ENCODE measurements at places on chromosomes 1 and 21. TPM values are rescaled to one million over a fixed set of nuclear protein-coding genes. Genes with fewer than 3 reads are reported as not detected.
A peak's percentile ranks its signal among the peaks of the same experiment; 100 is the strongest.

DNA sequence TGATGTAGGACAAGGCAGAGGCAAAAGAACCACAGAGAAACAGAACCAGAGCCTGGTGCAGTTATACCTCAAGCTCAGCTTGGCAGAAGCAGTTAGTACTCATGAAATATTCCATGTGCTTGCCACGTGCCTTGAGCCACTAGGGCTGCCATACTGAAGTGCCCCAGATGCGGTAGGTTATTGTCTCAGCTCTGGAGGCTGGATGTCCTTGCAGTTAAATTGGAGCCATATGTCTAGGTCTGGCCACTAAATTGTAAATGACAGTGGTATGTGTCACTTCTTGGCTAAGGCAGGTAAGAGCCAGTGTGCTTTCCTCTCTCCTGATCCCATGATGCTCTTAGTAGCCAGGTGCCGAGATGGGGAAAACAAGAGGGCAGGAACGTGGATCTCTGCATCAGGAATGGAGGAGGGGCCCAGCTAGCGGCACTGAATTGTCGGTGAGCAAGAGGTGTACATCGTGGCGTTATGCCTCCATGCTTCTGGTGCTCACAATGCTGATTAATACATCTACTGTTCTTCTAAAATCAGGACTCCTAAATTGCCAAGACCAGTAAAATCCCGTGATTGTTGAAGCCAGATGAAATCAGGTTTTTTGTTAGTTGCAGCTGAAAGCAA lies 73.5 kb downstream of the PSMG1 start:
- H3K27me3 ChIP-seq, result peaks cover 2% of the 10 kb centered on the region
- no peak overlapping the region for H3K27ac ChIP-seq
- no peak for DNase-seq
- peaks cover 6% of the 10 kb centered on the region for H3K4me1 ChIP-seq
- H3K4me3 ChIP-seq, result no peak overlapping the region

- no peak for DNase-seq
- no peak overlapping the region for H3K27ac ChIP-seq
- no peaks in the 10 kb centered on the region for H3K36me3 ChIP-seq
Measured at GRCh38 chr1:47680815-47681475, 243.1 kb downstream of the FOXD2 start.

DNA sequence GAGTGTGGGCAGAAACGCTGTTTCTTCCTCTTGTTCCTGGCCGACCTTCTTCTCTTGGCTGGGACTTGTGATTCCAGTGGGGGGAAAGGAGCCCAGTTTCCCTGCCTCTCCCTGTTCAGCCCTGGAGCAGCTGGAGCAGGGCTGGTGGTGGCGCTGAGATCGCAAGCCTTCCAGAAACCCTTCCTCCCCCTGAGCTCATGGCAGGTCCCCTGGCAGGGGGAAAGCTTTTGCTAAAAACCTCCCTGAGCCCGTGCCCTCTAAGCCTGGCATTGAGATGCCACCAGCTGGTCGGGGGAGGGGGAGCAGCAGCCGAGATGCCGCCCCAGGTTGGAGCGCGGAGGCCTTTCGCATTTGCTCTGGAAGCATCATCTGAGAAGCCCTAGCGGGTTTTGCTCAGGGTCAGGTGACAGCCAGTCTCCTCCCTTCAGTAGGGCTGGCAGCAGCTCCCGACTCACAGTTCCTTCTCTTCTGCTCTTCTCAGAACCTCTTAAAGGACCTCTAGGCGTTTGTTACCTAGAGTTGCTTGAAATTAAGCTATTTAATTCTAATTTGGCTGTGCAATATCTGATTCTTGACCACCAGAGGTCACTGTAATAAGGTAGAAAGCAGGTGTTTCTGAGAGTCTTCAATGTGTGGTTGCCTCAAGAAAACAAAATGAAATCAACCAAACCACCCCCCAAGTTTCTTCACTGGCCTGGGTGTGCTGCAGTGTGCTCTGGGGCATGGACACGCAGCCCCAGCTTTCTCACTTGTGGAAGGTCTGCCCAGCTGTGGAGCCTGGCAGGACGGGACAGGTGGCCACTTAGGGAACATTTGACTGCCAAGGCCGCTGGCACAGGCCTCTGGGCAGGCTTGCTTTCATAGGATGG lies 257.3 kb downstream of the CAMTA1 start:
- DNase-seq, result no peak
- H3K27ac ChIP-seq, result no peak overlapping the region
- no peaks in the 10 kb centered on the region for H3K4me1 ChIP-seq
- no peaks in the 10 kb centered on the region for H3K27me3 ChIP-seq
- no peaks in the 10 kb centered on the region for H3K36me3 ChIP-seq

- H3K4me1 ChIP-seq, result peaks cover 25% of the 10 kb centered on the region
- peaks cover 3% of the 10 kb centered on the region for H3K27me3 ChIP-seq
- H3K36me3 ChIP-seq, result no peaks in the 10 kb centered on the region
- H3K4me3 ChIP-seq, result no peak overlapping the region
- DNase-seq, result no peak
Measured at GRCh38 chr1:64107118-64107519, 96.3 kb upstream of the UBE2U start.

DNA sequence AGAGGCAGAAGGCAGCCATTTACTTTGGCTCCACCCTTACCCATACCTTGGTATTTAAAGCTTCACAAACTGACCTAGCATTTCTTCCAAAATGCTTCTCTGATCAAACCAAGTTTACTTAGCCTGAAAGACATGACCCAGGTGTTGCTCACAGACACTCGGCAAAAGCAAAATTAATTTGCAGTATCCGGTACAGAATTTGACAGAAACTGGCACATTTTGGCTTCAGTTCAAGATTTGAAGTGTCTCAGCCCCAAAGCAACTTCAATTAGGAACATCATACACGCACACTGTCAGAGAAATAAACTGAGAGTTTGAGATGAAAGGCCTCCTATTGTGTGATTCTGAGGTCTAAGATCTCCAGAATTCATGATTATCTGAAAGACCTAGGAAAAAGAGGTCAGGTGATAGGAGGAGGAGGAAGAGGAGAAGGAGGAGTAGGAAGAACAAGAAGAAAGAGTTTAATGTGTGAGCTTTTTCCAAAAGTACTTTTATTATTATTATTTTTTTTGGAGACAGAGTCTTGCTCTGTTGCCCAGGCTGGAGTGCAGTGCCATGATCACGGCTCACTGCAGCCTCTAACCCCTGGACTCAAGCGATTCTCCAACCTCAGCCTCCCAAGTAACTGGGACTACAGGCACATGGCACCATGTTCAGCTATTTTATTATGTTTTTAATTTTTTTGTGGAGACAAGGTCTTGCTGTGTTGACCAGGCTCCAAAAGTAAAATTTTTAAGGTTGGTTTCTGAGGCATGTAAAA lies 143.6 kb downstream of the SLC45A1 start:
- H3K4me1 ChIP-seq, result peaks cover 78% of the 10 kb centered on the region
- H3K27me3 ChIP-seq, result peaks cover 4% of the 10 kb centered on the region
- DNase-seq, result no peak
- peak overlapping the region; percentile 92 for H3K27ac ChIP-seq
- no peak overlapping the region for H3K4me3 ChIP-seq

DNA sequence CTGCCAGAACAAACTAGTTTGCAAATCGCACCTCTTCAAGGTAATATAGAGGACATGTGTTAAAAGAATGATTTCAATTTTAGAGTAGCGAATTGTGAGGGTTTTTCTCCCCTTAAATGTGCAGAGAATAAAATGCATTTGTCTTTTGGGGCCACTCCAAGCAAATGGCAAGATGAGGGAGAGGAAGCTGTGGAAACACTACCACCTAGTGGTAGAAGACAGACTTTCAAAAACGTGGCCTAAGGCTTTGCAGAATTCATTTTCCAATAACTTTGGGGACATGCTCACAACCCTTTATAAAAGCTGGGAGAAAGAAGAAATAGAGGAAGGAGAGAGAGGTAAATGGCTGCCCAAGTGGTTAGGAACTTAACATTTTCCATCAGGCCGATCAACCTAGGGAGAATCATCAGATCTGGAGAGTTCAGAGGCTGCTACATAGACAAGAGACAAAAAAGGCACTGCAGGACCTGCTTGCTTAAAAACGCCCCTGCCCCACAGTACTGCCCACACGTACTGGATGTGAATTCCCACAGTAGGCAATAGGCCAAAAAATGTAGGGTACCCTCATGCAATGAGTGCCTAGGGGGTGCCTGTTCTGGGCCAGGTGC lies 15.7 kb upstream of the RCAN1 start:
- H3K27ac ChIP-seq, result no peak overlapping the region
- H3K27me3 ChIP-seq, result no peaks in the 10 kb centered on the region
- H3K4me3 ChIP-seq, result no peak overlapping the region
- peak; percentile 39 for DNase-seq
- no peaks in the 10 kb centered on the region for H3K4me1 ChIP-seq

DNA sequence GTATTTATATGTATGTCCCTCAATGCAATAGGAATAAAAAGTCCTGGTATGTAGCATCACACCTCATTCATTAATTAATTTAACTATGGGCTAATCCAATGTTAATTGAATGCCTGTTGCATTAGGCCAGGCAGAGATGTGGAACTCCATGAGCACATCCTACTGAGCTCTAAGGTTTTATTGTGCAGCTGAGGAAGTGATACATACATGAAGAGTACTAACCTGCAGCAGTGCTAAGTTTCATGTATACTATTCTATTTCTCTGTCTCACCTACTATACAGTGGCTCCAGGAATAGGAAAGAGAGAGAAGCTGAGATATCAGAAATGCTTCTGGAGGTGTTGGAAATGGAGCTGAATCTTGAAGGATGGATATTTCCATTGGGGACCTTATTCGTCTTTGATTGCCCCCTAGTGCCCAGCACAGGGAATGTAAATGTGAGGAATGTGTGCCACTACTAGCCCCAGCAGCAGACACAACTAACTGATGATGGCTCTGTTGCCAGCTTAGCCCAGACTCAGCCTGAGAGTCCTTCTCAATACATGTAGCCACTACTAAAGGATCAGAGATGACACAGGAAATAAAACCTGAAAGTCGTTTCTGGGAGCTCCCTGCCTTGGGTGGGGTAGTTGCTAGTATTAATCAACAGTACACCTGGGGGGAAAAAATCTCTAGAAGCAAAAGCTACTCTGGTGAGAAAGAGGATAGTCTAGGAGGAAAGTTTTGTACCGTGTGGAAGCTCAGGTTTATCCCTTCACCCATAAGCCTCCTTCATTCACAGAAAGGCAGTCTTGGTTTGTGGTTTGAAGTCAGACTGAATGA lies 173.3 kb upstream of the FOXD3 start:
- H3K27me3 ChIP-seq, result no peaks in the 10 kb centered on the region
- H3K4me3 ChIP-seq, result no peak overlapping the region
- H3K36me3 ChIP-seq, result no peaks in the 10 kb centered on the region
- DNase-seq, result peak; percentile 48

- H3K4me3 ChIP-seq, result peak within 1 kb of the TSS; percentile 97
- peak within 1 kb of the TSS; percentile 36 for H3K27ac ChIP-seq
- H3K27me3 ChIP-seq, result peaks cover 17% of the 10 kb centered on the region
- peaks cover 40% of the 10 kb centered on the region for H3K4me1 ChIP-seq
Measured at GRCh38 chr21:43775795-43776430, at the start of gene CSTB. Gene CSTB, minus strand, starts transcription at chr21:43776308. Its CDS starts 39 bp downstream, at chr21:43776269.

DNA sequence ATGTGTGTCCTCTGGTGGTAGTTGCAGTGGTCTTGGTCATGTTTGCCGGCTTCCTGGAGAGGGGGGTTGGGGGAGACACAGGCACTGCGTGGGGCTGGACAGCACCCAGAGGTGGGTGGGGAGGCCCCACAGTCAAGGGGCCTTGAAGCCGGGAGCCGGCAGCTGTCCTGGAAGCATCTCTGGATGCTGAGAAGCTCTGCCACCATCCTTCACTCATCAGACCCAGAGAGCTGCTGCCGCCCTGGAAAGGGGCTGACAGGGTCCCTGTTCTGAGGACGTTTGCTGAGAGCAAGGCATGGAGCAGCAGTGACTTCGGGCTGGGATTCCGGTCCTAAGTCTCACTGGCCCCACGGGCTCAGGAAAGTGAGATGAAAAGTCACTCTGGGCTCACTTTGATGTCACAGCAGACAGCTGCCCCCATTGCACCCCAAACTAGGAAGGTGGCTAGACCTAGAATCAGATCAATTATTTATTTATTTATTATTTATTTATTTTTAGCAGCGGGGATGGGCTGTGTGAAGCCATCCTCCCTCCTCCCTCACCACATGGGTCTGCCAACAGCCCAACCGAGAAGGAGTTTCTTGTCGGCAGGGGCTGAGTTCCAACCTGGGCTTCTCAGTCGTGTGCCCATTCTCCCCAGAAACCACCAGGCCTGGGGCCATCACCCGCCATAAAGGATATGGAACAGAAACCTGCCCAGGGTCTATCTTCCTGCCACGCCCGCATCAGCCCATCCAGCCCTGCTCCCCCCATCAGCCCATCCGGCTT lies 547.4 kb downstream of the PTPRU start:
- no peak overlapping the region for H3K27ac ChIP-seq
- peaks cover 3% of the 10 kb centered on the region for H3K27me3 ChIP-seq
- no peaks in the 10 kb centered on the region for H3K4me1 ChIP-seq
- no peak for DNase-seq
- no peak overlapping the region for H3K4me3 ChIP-seq
- no peaks in the 10 kb centered on the region for H3K36me3 ChIP-seq

GRCh38 chr1:84988588-84988987 lies 8.3 kb downstream of the MCOLN2 start:
- no peak for DNase-seq
- H3K27me3 ChIP-seq, result peaks cover 2% of the 10 kb centered on the region
- peaks cover 13% of the 10 kb centered on the region for H3K4me1 ChIP-seq

DNA sequence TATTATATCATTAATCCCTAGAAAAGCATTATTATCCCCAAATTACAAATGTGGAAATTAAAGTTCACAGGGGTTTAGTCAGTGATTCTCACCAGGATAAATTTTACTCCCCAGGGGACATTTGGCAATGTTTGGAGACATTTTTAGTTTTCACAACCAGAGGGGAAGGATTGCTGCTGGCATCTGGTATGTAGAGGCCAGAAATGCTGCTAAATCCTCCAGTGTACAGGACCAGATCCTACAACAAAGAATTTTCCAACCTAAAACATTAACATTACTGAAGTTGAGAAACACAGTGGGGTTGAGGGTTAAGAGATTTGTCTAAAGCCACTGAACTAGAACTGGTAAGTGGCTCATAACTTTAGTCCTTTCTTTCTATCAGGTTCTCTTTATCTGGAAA lies 162.0 kb upstream of the SYT6 start:
- H3K4me1 ChIP-seq, result no peaks in the 10 kb centered on the region
- H3K4me3 ChIP-seq, result no peak overlapping the region
- no peaks in the 10 kb centered on the region for H3K27me3 ChIP-seq
- DNase-seq, result no peak
- H3K36me3 ChIP-seq, result no peaks in the 10 kb centered on the region
- H3K27ac ChIP-seq, result no peak overlapping the region

GRCh38 chr1:185813401-185813979 lies 79.3 kb downstream of the HMCN1 start:
- no peak overlapping the region for H3K27ac ChIP-seq
- no peak overlapping the region for H3K4me3 ChIP-seq
- H3K4me1 ChIP-seq, result no peaks in the 10 kb centered on the region

- no peak overlapping the region for H3K4me3 ChIP-seq
- H3K36me3 ChIP-seq, result peaks cover 7% of the 10 kb centered on the region
- H3K4me1 ChIP-seq, result peaks cover 26% of the 10 kb centered on the region
- no peak for DNase-seq
- no peak overlapping the region for H3K27ac ChIP-seq
Measured at GRCh38 chr1:205240118-205240517, 12.4 kb downstream of the TMCC2 start.

The WNT9A gene
- total RNA-seq, result 1.0 TPM

The CSMD2 gene
- 2.1 TPM for total RNA-seq

The CELA2A gene
- total RNA-seq, result not detected

Data from endothelial cell (in vitro differentiated cells).